ENCODE measurements at places on chromosomes 2 and 18. TPM values are rescaled to one million over a fixed set of nuclear protein-coding genes. Genes with fewer than 3 reads are reported as not detected.

The FNDC4 gene
- total RNA-seq = not detected

The FIGN gene
- total RNA-seq = not detected

The SLC23A3 gene
- total RNA-seq = 6.7 TPM

The CBLN2 gene
- total RNA-seq = not detected

Measured in OCI-LY7 (cell line).